ENCODE measurements at places on chromosomes 7 and 10.

DNA sequence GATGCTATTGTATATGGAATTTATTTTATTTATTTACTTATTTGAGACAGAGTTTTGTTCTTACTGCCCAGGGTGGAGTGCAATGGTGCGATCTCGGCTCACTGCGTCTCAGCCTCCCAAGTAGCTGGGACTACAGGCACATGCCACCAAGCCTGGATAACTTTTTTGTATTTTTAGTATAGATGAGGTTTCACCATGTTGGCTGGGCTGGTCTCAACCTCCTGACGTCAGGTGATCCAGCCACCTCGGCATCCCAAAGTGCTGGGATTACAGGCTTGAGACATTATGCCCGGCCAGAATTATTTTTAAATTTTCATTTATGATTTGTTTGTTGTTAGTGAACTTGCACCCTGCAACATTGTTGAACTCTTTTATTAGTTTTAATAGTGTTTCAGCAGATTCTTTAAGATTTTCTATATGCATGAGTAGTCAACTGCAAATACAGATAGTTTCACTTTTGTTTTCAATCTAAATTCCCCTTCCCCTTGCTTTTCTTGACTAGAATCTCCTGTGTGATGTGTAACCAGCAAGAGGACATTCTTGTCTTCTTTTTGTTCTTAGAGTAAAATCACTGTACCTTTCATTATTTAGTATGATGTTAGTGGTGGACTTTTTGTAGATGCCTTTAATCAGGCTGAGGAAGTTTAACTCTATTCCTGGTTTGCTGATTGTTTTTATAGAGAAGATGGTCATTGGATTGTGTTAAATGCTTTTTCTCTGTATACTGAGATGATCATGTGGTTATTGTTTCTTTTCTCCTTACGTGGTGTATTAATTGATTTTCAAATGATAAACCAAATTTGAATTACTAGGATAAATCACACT is 27.8 kb downstream of the ZNF33A start:
- no peak for DNase-seq

DNA sequence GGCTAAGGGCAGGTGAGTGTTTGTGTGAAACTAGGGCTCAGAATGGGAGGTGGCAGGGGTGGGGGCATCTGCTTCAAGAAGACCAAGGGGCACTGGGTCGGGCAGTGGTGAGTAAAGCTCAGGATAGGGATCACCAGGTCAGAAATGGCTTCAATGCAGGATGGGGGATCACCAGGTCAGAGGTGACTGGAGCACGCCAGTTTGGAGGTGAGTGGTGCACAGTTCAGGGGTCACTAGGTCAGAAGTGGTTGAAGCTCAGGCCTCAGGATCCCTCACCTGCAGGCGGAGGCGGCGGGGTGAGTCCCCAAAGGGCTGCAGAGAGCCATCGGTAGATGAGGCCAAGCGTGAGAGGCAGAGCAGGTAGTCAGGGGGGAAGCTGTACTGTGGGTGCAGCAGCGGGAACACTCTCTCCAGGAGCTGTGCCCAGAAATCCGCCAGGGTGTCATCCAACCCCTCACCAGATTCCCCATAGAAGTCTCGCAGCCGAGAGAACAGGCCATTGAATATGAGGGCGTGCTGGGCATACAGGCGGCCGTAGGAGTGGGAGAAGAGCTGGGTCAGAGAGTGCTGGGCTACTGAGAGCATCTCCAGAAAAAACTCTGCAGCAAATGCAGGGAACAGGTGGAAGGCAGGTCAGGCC is 1.8 kb downstream of the GPC2 start:
- no peak for DNase-seq

DNA sequence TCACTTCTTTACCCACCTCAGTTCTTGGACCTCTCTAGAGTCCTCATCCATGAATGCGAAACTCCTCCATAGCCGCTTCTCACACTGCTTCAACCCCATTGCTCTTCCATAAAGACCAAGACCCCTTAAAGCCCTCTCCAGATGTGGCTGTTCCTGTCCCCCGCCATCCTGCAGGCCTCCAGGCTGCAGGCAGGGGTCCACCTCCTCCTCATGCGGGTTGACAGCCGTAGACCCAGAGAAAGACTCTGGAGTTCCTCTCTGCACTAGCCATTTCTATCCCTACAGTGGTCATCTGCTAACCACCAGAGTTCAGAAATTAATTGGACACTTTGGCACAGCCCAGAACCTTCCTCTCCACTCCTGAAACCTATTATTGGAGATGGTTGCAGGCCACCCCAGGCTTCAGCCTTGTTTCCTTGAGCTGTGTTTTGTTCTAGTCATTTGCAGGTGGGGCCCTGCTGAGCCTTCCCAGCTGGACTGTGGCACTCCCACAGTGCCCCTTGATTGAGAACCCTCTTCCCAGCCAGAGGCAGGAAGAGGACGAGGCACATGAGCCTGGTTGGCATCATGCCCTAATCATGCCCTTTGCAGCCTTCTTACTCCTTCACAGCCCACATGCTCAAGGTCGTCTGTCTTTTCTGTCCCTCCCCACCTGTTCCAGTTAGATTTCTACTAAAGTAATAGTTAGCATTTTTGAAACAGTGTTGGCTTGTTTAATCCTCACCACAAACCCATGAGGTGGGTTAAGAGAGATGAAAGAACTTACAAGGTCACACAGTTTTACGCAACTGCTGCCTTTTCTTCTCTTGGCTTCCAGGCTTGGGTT is 23.9 kb downstream of the CUL1 start:
- no peak for DNase-seq

DNA sequence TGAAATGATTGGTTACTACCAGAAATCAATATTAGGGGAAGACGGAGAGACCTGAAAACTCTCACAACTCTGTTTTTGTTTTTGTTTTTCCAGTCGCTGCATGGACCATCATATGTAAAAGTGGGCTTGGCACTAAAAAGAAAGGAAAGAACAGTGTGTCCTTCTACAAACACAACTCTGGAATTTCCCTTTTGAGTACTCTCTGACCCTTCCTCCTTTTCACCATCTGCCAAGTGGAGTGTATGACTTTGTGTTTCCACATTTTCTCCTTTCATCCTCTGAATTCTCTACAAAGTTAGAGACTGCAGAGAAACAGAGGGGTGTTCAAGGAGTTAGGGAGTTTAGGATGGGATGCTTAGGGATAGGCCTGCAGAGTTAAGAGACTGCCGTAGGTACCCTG is 92.0 kb downstream of the MDFIC start:
- no peak for DNase-seq

DNA sequence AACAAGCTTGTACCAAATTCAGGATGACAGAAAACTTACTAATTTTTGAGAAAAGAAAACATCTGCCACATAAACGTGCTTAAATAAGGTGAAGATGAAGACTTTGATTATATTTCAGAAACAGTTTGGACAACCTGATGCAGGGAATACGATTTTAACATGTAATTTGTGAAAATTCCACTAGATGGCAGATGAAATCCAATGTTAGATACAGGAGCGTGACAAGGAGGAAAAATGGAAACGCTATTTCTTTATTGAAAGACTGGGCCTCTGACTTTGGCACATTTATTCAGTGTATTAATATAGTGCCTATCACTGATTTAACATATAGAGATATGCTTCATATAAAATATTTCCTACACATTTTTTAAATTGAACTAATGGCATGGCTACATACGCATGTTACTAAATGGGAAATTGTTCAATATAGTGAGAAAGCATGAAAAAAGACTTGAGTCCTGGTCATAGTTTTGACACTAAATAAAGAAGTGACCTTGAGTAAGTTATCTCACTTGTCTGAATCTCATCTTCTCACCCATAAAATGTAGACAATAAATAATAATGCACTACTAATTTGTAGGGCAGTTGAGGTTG is 60.7 kb downstream of the CD36 start:
- peak; percentile 16 for DNase-seq

DNA sequence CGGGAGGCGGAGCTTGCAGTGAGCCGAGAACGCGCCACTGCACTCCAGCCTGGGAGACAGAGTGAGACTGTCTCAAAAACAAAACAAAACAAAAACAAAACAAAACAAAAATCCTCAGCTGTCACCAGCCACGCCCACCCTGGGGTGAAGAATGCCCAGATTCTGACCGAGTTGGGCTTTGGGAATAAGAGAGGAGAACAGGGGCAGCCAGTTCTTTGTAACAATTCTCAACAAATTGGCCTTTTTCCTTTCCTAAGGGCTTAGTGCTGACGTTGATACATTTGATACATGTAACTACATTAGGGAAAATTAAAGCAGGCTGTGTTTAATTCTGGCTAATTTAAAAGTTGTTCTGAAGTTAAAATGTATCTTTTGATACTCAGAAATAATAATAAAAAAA is 121.0 kb downstream of the EPC1 start:
- DNase-seq: no peak

DNA sequence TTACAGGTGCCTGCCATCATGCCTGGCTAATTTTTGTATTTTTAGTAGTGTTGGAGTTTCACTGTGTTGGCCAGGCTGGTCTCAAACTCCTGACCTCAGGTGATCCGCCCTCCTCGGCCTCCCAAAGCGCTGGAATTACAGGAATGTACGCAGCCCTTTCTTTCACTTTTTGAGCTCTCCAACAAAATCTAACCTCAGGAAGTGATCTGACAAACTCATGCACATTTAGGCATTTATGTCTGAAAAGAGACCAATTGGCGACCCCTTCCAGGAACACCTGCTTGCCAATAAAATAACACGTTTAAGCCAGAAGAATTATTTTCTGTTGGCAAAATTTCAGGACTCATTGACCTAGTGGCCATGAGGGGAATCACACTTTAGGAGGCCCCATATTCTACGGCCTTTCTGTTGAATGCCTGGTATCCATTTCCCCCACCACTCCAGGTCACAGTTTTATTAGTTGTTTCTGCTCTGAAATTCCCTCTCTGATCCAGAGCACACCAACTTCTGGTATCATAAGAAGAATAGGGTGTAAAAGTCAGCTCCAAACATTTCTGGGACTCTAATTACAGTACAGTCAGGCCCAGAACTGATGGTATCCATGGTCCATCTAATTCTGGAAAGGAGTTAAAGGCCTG is 65.8 kb upstream of the FRMD4A start:
- DNase-seq: no peak

- no peak for DNase-seq
Observed at GRCh38 chr7:126394406-126394805, 858.3 kb downstream of the GRM8 start.

GRCh38 chr7:73828107-73828803 is 2.5 kb upstream of the CLDN4 start:
- peak; percentile 90 for DNase-seq

GRCh38 chr10:91682912-91683311 is 50.0 kb upstream of the PPP1R3C start:
- no peak for DNase-seq

- no peak for DNase-seq
Observed at GRCh38 chr10:85250304-85250703, 921.9 kb downstream of the CCSER2 start.

DNA sequence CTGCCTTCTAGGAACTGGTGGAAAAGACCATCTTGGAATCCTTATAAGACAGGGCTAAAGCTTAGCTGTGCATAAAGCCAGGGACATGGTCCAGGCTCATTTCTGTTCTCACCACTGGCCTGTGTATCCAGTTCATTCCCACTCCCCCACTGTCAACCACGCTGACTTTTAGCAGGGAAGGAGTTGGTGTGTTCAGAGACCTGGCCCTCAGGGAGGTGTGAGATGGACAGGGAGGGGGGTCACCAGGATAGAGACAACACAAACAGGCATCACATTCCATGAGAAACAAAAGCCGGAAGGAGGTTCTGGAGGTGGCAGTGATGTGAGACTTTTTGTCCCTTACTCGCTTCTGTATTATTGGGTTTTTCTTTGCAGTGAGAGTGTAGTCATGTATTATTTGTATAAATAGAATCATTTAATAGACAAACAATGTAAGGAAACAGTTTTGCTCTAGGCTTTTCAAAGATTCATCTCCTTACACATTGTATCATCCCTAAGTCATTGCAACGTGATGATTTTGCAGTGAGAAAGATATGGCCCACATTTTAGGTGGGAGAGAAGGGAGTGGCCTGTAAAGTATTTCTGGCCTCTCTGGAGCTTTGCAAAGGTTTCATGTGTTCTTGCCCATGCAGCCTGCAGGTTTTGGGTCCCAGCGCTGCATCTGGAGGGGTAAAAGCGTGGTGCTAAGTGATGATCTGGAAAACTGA is 52.0 kb downstream of the EEPD1 start:
- no peak for DNase-seq

DNA sequence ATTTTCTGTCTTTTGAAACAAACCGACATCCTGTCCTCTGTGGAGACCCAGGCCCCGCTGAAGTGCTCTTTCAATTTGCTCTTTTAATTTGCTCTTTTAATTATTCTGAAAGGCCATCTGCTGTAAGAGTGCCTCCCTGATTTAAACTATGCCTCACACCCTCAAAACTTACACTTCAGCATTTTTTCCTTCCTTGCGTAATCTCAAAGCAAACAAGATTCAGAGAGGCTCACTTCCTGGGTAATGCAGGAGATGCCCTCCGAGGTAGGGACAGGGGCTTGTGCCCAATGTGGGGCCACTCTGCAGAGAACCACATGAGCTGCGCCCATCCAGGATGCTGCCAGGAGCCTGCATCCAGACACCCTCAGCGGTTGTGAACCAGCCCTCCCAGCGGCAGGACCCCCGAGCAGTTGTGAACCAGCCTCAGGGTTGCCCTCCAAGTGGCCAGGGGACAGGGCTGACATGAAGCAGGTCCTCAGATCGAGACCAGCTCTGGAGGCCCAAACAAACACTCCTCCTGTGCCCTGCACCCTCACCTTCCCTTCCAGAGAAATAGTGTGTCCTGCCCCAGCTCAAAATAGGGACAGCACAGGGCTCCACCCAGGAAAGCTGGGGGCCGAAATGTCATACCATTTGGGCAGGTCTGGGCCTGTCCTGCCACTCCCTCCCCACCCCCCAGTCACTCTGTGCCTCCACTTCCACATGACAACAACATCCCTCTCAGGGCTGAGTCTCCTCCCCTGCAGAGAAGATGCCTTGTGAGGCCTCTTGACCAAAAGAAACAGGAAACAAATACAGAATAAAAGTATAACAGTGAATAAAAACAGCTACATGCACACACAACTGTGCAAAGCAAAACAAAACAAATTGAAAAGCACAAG is 190.4 kb downstream of the PTPRN2 start:
- DNase-seq: no peak

DNA sequence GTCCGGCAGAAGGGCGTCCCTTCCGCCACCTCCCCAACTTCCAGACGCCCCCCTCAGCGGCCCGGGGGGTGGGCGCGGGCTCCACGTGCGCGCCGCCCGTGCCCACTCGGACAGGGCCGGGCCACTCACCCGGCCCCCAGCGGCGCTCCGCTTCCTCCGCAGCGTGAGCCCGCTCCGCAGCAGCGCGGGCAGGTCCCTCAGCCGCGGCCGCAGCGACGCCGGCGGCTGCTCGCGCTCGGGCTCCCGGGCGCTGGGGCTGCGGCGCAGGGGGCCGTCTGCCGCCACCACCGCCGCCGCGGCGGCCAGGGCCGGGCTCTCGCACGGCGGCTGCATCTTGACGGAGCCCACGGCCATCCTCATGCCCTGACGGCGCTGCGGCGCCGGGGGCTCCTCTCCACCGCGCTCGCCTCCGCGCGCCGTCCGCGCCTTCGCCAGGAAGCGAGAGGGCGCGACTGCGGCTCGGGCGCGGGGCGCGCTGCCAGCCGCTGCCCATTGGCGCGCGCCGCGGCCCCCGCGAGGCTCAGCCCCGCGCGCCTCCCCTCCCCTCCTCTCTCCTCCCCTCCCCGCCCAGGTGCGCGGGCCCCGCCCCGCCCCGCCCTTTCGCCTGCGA is at the start of gene RAPGEF5:
RAPGEF5 (minus strand) TSS at position 454 of the 610 bp plus-strand sequence; CDS start at position 360, 94 bp downstream.
- no peak for DNase-seq

- DNase-seq: no peak
Observed at GRCh38 chr7:47007471-47007870, 574.4 kb downstream of the TNS3 start.
